Hypothalamus (tissue), 51 donors: ENCODE measurements at places on chromosomes 3 and 15.

DNA sequence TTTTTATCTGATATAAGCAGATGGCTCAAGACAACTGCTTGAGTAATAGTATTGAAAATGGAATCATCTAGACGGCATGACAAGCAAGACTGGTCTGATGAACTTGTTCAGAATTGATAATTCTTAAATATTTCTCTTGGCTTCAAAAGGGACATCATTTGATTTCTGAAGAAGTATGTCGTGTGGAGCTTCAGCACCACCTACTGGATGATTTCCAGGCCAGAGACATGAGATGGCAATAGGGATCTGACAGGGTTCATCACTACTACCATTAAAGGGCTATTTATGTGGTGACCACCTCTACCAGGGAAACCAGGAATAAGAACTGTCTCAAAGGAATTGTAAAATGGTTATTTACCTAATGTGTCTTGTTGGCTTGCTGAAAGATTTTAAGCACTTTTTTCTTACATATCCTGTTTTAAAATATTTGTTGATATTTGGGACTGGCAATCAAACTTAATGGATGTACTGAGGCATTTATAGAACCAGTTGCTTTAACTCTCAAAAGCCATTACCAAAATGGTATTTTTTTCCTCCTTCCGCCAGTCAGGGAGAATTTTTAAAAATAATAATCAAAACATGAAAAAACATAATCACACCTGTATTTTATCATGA, 99.5 kb upstream of the FAM98B start:
- DNase-seq: no peak

DNA sequence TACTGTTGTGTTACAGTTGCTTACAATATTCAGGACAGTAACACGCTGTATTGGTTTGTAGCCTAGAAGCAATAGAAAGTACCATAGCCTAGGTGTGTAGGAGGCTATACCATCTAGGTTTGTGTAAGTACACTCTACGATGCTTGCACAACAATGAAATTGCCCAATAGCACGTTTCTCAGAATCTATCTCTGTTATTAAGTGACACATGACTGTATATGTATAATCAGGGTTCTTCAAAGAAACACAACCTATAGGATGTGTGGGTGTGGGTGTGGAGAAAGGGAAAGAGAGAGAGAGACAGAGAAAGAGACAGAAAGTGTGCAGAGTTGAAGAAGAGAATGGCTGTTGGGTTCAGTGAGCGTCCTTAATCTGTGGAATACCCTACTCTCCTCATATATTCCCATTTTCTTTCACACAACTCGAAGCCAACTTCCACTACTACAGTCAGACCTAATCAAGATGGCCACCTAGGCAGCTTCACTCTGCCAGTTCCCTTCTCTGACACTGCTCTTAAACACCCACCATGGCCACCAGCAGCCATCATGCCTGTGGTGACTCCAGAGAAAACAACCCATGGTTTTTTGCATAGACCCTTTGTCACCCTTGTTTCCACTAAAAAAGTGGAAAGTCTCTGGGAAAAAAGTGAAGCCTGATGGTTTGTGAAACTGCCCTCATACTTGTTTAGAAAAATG, 5.8 kb upstream of the PPP4R2 start:
- no peak for DNase-seq

GRCh38 chr3:17955411-17955810, 213.0 kb upstream of the TBC1D5 start:
- no peak for DNase-seq

- peak; percentile 12 for DNase-seq
These were observed 45.3 kb upstream of the ARL6 start for GRCh38 chr3:97719156-97719821.

DNA sequence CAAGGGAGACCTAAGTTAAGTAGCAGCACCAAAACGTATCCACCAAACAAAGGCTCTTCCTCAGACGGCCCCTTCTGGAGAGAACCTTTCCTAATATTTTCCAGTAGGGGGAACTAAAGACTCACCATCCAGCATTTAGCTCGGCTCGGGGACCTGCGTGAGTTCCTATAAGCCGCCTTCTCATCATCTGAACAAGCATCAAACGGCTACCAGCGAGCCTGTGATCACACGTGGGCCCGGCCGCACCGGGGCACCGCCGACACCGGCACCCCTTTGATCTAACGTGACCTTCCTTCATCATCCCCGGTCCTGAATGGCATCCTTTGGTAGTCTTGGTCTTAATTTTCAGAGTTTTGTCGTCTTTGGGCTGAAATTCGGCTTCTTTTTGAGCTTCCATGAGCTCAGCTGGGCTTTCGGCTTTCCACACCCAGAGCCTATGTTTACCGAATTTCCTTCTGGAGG, 1.4 kb upstream of the ROBO2 start:
- no peak for DNase-seq

DNA sequence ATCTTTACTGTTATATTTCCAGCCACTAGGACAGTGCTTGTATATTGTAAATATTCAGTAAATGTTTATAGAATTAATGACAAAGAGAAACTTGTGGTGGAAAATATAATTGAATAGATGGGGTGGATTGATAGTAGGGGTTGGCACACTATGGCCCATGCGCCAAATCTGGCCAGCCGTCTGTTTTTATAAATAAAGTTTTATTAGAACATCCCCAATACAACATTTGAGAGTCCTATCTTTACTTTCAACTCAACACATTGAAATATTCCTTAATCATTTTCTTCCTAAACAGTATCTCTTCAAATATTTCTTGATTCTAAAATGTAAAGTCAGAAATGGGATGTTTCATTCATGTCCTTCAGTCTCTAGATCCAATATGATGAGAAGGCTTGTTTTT, 45.1 kb downstream of the VPS8 start:
- no peak for DNase-seq

DNA sequence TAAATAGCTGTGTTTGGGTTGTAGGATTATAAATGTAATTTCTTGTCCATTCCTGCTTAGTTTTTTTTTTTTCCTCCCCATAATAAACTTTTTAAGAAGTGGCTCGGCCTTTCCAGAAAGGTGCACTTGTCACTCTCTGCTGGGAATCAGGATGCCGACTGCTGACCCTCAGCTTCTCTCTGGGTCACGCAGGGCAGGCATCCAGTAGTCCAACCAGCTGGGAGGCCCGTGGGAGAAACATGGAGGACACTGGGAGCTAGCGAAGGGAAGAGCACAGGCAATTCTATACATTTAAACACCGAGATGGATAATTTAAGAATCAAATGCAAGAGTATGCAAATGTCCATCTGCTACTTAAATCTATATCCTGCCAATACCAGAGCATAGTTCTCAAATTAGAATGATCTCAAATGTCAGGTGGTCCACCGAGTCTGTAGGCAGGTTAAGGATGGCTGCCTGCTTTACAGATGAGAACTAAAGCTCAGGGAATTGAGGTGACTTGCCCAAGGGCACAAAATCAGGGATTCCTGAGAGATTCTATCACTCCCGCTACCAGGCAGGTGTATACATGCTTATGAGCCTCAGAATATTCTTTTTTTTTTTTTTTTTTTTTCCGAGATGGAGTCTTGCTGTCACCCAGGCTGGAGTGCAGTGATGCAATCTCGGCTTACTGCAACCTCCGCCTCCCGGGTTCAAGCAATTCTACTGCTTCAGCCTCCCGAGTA, 64.5 kb downstream of the DAPK2 start:
- no peak for DNase-seq

DNA sequence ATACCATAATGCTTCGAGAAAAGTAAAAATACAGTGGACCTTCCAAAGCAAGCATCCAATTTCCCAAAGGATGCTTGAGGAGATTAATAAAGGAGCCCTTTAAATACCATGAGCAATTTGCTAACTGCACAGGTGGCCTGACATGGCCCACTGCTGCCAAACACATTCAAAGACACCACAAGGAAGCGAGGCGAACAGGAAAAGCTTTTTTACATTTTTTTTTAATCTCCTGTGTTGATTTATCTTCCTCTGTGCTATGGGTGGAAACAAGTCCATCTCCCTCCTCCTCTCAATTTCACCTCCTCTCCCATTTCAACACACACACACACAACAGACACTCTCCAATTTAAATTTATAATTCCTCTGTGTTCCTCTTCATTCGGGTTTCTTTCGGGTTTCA, 243.4 kb downstream of the IGSF11 start:
- no peak for DNase-seq

- DNase-seq: no peak
These were observed 307.7 kb downstream of the IL5RA start for GRCh38 chr3:2802429-2802828.
